ENCODE measurements at places on chromosomes 2 and 18. TPM values are rescaled to one million over a fixed set of nuclear protein-coding genes. Genes with fewer than 3 reads are reported as not detected.
A peak's percentile ranks its signal among the peaks of the same experiment; 100 is the strongest.

Gene ANKRD30B
- total RNA-seq, result not detected

Gene MAB21L4
- 21.1 TPM for total RNA-seq

Gene STARD6
- total RNA-seq, result not detected

Gene SERPINB10
- 0.63 TPM for total RNA-seq

Gene CNGA3
- total RNA-seq, result 0.23 TPM

DNA sequence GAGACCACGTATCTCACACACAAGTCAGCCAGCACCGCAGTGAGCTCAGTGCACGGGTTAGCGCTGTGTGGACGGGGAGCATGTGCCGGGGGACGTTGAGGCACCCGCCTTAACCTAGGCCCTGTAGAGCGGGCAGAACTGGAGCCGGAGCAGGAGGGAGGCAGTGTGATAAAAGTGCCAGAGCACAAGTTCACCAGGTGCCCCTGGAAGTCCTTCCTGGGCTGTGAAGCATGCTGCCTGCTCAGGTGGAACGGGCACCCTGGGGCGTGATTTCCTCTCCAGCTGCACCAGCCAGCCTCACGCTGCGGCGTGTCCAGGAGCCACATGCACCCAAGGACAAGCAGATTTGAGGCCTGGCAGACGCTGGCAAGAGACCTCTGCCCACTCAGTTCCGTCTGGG lies 50.3 kb downstream of the ITGB1BP1 start:
- no peak overlapping the region for H3K4me3 ChIP-seq
- DNase-seq, result no peak
- no peak overlapping the region for H3K27ac ChIP-seq
- no peaks in the 10 kb centered on the region for H3K27me3 ChIP-seq
- H3K36me3 ChIP-seq, result peaks cover 18% of the 10 kb centered on the region
- peaks cover 10% of the 10 kb centered on the region for H3K4me1 ChIP-seq

DNA sequence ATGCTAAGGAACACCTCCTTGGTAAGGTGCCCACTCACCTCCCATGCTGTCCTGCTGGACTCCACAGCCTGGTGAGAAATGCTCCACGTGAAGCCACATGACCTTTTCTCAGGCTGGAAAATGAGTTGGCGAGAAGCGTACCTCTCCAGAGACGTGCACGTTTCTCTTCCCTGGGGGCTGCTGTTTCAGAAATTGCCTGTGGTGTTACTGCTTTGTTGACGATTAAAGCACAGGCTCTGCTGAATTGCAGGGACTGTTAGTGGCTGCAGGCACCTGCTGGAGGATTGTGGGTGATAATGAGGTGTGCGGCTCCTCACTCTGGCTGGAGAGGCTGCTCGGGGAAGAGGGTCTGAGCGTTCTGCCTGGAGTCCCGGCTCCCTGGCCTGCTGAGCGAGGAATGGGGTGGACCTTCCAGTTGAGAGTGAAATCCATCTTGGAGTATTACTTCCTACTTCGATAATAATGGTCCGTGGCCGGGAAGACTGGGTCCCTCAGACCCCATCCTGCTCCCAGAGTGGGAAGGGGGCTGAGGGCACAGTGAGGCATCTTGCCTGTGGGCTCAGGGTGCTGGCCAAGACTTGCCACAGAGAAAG lies 199.3 kb upstream of the HDAC4 start:
- no peak overlapping the region for H3K27ac ChIP-seq
- H3K4me3 ChIP-seq, result no peak overlapping the region
- no peaks in the 10 kb centered on the region for H3K4me1 ChIP-seq
- DNase-seq, result peak; percentile 9

DNA sequence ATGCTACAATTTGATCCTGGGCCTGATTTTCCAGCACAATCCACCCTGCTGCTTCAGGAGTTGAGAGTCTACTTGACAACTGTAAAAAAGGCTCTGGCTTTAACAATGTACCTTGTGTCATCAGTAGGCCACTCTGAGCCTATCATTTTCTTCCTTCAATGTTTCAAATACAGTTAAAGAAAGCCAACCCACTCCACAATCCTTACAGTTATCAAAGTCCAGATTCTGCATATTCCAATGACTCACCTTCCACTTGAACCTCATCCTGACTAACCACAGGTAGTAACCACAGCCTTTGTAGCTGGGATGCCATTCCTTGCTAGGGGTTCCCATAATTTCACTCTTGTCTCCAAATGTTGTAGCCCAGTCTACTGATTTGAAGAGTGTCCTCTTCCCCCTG lies 35.5 kb upstream of the AQP4 start:
- H3K27me3 ChIP-seq, result no peaks in the 10 kb centered on the region
- H3K4me3 ChIP-seq, result no peak overlapping the region
- no peaks in the 10 kb centered on the region for H3K36me3 ChIP-seq
- no peak overlapping the region for H3K27ac ChIP-seq
- DNase-seq, result no peak
- no peaks in the 10 kb centered on the region for H3K4me1 ChIP-seq

- H3K36me3 ChIP-seq, result peaks cover 3% of the 10 kb centered on the region
- no peaks in the 10 kb centered on the region for H3K27me3 ChIP-seq
- H3K4me3 ChIP-seq, result no peak overlapping the region
- H3K27ac ChIP-seq, result no peak overlapping the region
Measured at GRCh38 chr2:10412380-10412779, 35.7 kb downstream of the ODC1 start.

DNA sequence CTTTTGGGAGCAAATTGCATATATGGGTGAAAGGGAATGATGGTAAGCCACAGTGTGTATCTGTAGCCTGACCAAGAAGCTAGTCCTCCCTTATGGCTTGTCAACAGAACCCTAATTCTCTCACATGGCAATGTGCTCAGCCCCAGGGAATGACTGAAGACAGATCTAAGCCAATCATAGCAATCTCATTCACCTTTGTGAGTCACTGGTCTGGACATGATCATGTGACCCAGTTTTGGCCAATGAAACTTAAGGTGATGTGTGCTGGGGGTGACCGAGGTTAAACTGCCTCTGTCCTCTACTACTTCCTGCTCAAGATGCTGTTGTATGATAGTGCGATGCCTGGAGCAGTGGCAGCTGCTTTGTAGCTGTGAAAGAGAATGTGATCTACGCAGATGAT lies 491.2 kb upstream of the HS6ST1 start:
- H3K27ac ChIP-seq, result no peak overlapping the region
- no peaks in the 10 kb centered on the region for H3K27me3 ChIP-seq

DNA sequence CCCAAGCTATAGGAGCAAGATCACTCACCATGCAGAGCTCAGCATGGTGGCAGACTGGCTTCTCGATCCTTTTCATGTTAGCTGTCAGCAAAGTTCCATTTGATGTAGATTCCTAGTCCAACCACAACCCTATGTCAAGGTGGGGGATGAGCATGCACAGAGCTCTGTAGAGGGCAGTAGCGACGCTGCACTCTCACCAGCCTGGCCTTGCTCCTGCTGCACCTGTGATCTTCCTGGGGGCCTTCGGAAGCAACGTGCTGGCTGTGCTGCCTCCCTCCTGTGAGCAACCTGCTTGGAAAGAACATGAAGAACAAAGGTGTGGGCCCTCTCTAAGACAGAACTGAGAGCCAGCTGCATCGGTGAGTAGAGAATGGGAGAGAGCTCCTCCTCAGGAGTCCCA lies 479.4 kb upstream of the MYT1L start:
- no peak overlapping the region for H3K27ac ChIP-seq
- no peaks in the 10 kb centered on the region for H3K27me3 ChIP-seq
- peak overlapping the region; percentile 25 for H3K4me3 ChIP-seq
- H3K36me3 ChIP-seq, result no peaks in the 10 kb centered on the region
- no peak for DNase-seq
- no peaks in the 10 kb centered on the region for H3K4me1 ChIP-seq

DNA sequence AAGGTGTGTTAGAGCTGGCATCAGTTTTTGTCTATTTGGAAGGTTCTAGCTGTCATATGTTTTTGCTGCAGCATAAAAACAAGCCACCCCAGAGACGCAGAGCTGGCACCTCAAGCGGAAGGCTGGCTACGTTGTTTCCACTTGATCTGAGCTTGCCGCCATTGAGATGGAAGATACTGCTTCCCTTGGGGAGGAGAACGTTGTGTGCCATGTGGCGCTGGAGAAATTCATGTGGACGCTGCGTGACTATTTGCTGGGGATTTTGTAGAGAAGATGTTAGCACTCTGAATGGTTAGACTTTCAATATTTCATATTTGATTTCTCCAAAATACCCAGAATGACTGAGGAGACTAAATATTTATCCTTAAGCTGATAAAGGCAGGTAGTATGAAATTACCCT lies 216.2 kb upstream of the ST6GAL2 start:
- H3K4me1 ChIP-seq, result no peaks in the 10 kb centered on the region
- DNase-seq, result no peak
- H3K27me3 ChIP-seq, result no peaks in the 10 kb centered on the region
- no peak overlapping the region for H3K4me3 ChIP-seq

DNA sequence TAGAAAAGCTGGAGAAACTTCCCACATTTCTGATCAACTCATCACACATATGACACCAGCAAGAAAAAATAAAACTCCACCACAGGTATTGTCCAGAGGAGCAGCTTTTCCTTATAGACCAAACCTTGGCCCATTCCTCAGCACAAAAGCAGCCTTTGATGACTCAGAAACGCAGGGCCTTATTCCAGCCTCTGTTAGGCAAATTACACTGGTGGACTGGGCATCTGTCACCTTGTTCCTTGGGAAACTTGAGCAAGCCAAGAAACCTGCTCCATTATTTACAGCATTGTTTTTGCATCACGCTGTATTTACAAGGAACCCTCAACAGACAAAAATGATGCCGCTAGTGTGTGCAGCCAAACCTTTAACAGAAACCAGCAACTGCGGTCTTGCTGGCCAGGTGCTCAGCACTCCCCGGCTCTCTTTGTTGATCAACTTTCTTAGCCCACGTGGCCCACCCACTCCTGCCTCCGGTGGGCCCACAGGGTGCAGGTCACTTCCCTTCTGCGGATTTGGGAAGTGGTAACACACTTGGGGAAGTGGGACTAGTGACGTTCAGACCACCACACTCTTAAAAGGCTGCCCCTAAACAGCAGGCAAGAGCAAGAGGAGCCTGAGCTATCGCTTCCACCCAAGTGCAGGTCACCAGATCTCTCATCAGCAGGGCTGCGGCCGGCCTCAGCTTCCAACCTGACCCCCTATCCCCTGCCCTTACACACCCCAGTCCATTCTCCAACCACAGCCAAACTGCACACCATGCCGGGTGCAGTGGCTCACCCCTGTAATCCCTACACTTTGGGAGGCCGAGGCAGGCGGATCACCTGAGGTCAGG lies 1.5 kb downstream of the AP1S3 start:
- peaks cover 3% of the 10 kb centered on the region for H3K4me1 ChIP-seq
- H3K4me3 ChIP-seq, result no peak overlapping the region
- H3K27ac ChIP-seq, result no peak overlapping the region
- no peaks in the 10 kb centered on the region for H3K27me3 ChIP-seq
- no peak for DNase-seq
- no peaks in the 10 kb centered on the region for H3K36me3 ChIP-seq

GRCh38 chr2:105294844-105295481 lies 34.6 kb downstream of the TGFBRAP1 start:
- H3K36me3 ChIP-seq, result peaks cover 26% of the 10 kb centered on the region
- no peaks in the 10 kb centered on the region for H3K27me3 ChIP-seq
- no peak overlapping the region for H3K27ac ChIP-seq
- H3K4me3 ChIP-seq, result no peak overlapping the region
- peak; percentile 75 for DNase-seq

DNA sequence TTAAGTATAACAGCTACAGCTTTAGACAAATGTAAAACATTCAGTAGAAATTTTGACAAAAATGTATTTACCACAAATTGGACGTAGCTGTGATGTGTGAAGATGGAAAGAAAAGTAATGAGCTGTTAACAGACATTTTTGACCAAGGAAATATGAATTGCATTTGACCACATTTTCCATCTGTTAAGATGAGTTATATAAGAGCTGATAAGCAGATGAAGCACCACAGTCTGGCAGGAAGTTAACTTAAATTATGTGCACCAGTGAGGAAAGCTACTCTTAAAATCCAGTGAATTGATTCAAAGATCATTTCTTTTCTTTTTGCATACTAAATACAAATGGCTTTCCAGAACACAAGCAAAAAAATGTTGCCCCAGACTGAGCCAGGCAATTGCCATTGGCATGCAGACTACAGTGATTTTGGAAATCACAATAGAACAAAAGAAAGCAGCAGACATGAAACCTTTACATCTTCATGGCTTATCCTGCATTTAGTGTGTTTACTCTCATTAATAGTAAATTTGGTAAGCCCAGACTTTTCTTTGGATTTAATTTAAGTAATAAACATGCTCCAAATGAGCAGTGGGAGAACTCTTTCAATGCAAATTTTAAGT lies 493.7 kb downstream of the TMX3 start:
- H3K4me3 ChIP-seq, result no peak overlapping the region
- H3K4me1 ChIP-seq, result no peaks in the 10 kb centered on the region
- H3K36me3 ChIP-seq, result no peaks in the 10 kb centered on the region
- H3K27ac ChIP-seq, result no peak overlapping the region
- DNase-seq, result no peak
- H3K27me3 ChIP-seq, result no peaks in the 10 kb centered on the region

DNA sequence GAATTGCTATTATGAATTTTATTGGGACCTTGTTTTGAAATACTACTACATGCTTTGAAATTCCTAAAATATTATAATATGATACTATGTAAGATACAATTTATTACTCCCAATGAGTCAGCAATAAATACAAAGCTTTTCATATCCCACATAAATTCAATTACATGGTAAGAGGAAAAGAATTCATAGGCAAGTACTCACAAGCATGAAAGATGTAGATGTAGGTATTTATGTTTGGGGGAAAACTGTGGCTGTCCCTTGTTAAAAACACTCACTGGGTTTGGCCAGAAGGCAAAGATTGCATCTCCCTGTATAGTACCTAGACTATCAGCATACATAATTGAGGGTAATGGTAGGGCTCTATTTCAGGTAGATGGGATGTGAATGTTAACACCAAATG lies 90.4 kb downstream of the MBD2 start:
- H3K4me3 ChIP-seq, result no peak overlapping the region
- no peaks in the 10 kb centered on the region for H3K36me3 ChIP-seq
- H3K4me1 ChIP-seq, result no peaks in the 10 kb centered on the region
- H3K27ac ChIP-seq, result no peak overlapping the region

DNA sequence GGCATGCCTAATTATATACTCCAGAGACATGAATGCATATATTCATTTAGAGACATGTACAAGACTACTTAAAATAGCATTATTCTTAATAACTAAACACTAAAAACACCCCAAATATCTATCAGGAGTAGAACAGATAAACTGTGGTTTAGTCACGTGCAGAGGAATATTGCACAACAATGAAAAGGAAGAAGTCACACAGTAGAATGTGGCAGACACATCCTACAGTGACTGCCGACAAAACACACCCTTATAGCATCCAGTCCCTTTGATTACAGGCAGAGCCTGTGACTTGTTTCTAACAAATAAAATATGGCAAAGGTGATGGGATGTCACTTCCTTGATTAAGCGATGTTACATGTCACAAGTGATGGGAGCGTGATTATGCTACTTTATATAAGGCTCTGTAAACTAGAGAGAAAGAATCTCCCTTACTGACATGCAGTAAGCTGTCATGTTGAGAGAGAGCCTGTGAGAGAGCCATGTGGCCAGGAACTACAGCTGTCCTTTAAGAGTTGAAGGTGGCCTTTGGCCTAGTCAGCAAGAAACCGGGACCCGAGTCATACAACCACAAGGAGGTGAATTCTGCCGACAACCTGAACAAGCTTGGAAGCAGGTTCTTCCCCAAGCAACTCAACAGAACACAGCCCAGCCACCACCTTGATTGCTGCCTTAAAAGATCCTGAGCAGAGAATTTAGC lies 39.1 kb upstream of the LGALSL start:
- no peak overlapping the region for H3K4me3 ChIP-seq
- no peak overlapping the region for H3K27ac ChIP-seq
- no peaks in the 10 kb centered on the region for H3K36me3 ChIP-seq
- no peaks in the 10 kb centered on the region for H3K4me1 ChIP-seq
- no peaks in the 10 kb centered on the region for H3K27me3 ChIP-seq
- DNase-seq, result no peak

Measured in lung (tissue), 17 donors.